ENCODE measurements at places on chromosomes 1 and 21.

DNA sequence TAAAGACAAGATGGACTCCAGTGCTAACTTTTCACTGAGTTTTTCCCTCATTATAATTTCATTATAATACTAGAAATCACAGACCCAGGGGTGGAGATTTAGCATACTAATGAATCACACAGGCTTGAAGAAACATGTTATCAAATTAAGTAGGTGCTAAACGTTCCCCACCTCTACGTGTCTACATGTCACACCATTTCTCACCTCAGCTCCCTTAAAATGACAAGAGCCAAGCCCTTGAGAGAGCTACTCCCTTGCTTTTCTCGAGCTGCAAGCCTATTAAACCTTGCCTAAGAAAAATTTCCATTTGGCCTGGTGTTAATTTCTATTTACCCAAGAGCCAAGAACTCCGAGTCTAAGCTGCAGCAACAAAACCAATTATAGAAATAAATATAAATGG, 396.3 kb upstream of the NEGR1 start:
- DNase-seq: peak; percentile 2

DNA sequence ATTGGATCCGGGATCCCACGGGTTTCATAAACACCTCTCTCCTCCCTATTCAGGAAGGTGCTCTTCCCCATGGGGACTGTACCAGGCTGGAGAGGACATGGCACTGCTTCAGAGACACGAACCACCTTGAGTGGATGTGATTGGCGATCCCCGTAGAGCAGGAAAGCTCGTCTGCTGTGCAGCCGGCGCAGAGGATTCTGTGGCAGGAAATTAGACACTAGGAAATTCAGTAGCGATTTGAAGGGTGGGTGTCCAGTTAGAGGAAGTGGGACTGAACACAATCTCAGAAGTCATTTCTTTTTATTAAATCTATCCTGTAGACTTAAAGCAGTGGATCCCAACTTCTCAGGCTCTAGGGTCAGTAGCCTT, 767 bp downstream of the PDIK1L start:
- peak; percentile 73 for DNase-seq

- DNase-seq: no peak
Measured at GRCh38 chr21:42837421-42838211, 41.7 kb downstream of the WDR4 start.

GRCh38 chr21:38488640-38489270, 9.5 kb downstream of the ERG start:
- peak; percentile 4 for DNase-seq
